CD4-positive, CD25-positive, alpha-beta regulatory T cell (primary cell): ENCODE measurements at places on chromosomes 11 and 22.

GRCh38 chr22:35218079-35218478 is 39.2 kb upstream of the HMGXB4 start:
- DNase-seq, result no peak

- no peak for DNase-seq
Measured at GRCh38 chr11:6124245-6124644, 16.8 kb downstream of the OR56B4 start.

DNA sequence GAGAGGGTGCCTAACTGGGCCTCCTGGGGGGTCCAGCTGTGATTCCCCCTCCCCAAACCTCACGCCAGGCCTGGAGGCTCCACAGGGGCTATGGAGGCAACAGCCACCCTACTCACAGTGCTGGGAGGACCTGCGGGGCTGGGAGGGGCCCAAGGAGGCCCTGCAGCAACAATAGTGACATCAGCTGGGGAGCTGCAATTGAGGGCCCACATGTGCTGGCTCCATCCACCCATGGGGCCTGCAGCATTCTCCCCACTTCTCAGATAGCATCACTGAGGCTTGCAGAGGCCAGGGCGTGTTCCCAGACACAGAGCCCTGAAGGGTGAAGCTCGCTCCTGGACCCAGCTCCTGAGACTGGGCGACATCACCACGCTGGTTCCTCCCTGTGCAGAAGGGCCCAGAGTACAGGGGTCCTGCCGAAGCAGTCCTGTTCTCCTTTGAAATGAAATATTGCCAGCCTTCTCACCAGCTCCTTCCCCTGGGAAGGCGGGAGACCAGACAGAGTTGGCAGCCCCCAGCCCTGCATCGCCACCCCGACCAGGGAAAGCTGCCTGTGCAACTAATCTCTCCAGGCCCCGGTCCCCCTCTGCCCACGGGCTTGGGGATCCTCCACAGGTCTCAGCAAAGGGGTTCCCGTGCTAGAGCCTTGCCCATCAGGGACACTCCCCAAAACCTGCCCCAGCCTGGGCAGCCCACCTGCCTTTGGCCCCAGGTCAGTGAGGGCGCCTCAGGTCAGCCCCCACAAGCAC is 8.9 kb upstream of the TBX1 start:
- DNase-seq, result no peak

DNA sequence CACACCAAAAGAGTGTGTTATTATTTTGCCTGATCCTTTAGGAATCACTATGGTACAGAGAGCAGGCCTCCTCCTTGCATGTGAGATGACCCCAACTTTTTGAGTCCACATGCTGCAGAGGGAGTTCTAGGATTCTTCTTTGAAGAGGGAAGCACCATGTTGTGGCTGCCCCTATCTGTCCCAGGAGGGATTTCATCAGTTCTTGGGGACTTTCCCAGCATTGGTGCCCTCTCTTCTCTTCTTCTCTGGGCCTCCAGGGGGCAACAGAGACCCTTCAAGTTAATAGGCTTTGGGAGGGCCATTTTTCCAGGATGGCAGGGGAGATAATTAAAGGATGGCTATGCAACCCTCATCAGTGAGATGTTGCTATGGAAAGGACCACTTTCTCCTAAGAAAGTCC is 3.6 kb downstream of the MMP1 start:
- DNase-seq, result no peak

GRCh38 chr22:23396362-23397007 is 183.6 kb downstream of the IGLL1 start:
- no peak for DNase-seq

DNA sequence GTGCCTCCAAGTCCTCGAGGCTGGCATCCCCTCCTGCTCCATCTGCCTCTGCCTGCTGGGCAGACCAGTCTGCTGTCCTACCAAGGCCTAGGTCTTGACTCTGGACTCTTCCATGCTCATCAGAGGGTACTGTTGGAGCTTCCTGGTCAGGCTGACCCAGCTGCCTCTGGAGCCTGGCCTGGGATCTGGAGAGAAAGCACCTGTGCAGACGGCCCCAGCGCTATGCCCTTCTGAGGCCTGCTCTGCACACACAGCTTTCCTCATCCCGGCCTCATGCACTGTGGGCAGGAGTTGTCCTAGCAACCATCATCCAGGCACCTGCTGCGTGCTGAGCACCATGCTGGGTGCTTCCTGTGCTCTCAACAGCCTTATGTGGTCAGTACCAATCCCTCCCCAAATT is 70.8 kb downstream of the CDKN1C start:
- no peak for DNase-seq
